ENCODE measurements at places on chromosomes 16 and 17.
A peak's percentile ranks its signal among the peaks of the same experiment; 100 is the strongest.

DNA sequence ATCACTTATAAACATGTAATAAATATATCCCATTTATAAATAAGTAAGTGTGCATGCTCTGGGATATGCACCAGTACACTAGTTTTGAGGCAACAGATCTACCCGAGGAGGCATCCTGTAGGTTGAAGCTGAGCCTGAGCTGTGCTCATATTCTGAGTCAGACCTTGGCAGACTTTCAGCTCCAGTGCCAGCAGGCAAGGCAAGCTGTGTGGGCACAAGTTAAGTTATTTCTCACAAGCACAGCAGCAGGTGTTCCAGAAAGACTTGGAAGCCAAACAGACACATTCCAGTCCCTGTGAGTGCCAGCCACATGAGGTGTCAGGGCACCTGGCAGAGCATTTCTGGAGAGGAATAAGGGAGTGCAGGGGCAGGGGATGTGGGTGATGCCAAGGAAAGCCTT, 1.3 kb upstream of the CLEC19A start:
- no peak for DNase-seq

DNA sequence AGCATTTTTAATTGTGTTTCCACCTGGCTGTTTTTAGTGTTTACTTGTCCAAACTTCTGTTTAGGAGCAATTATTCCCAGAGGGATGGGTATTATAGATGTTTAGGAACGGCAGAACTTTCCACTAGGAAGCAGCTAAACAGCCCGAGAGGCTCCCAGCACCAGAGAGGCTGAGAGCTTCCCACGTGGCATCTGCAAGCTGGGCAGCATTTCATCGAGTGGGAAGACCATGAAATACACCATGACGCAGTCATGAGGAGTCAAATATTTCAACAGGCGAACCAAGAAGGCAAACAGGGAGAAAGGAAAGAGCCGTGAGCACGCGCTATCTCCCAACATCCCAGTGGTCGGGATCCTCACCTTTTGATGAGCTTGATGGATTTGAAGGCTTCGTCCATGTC, 24.1 kb downstream of the TMEM204 start:
- no peak for DNase-seq

- DNase-seq: no peak
Observed at GRCh38 chr16:743794-744500, 3.1 kb upstream of the CIAO3 start.

- no peak for DNase-seq
Observed at GRCh38 chr17:37816950-37817349, 72.1 kb upstream of the HNF1B start.

DNA sequence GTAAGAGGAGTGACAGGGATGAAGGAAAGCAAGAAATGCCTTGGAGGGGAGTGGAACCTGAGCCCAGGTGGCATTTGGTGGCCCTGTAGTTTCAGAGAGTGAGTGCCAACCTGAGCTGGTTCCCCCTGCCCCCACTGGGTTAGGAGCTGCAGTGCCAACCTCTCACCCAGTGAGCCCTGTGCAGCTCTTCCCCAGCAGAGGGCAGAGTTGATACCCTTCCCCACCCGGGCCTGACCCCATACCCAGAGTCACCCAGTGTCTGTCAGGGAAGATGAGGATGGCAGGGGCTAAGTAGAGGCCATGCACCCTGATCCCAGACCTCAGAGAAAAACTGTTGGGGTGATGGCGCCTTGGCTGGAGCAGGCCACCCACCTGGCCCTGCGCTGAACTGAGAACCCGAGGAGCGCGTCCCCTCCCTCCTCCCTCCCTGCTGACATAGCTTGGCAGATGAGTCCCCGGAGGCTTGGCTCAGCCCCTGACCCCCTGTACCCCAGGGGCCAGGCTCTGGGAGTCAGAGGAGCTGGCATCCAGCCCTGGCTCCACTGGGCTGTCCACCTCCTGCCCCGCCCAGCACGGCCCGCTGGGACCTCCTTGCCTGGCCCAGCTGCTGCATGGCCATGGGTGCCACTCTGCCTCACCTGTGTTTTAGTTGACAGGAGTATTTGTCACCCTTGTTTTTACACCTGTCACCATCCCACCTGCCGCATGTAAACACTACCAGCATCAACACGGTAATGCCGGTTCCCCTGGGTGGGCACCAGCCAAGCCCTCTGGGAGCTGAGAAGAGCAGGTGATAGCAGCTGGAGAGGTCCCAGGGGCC, 113.9 kb downstream of the AMFR start:
- DNase-seq: no peak

GRCh38 chr17:75181110-75181509, 1.6 kb downstream of the SUMO2 start:
- DNase-seq: no peak

GRCh38 chr16:54326266-54326662, 39.7 kb upstream of the IRX3 start:
- DNase-seq: no peak

GRCh38 chr17:17886726-17887125, 49.9 kb upstream of the SREBF1 start:
- DNase-seq: no peak

GRCh38 chr17:36463916-36464764, 22.3 kb upstream of the ZNHIT3 start:
- peak; percentile 88 for DNase-seq

GRCh38 chr16:52113533-52114183, 433.3 kb downstream of the TOX3 start:
- no peak for DNase-seq

DNA sequence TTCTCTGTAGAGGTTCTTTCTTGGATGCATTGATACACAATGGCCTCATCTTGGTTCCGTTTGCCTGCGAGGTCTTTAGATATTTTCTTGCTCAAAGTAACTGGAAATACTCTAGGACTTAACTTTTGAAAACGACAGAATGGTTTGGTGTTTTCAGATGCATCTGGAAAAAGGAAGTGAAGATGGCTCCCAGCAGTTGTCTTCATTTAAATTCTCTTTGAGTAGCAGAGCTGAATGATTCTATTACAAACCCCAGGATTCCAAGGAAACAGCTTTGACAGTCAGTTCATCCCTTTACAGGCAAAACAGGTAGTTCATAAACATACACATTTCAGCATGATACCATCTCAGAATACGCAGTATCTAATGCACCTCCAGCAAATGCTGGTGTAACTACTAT, 54.8 kb downstream of the PSMD12 start:
- no peak for DNase-seq

DNA sequence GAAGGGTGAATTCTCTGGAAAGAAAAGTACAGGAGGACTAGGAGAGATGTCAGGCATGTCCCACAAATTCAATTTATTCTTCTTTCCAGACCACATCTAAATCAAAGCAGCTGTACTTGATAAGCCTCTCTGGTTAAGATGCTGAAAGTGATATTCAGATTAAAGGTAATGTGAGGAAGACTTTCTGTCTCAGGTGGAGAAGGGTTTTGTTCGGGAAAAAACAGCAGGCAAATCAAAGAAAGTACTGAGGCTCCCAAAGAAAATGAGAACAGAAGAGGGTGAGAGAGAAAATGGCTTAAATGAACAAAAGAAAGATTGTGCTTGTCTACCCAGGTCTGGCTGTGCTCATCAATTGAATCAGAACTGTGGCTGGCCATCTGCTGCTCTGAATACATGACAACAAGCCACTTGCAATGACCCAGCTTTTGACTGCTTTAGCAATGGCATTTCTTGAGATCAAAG, 55.6 kb downstream of the MMD start:
- DNase-seq: no peak

GRCh38 chr17:15321556-15322251, 19.7 kb downstream of the TEKT3 start:
- no peak for DNase-seq

DNA sequence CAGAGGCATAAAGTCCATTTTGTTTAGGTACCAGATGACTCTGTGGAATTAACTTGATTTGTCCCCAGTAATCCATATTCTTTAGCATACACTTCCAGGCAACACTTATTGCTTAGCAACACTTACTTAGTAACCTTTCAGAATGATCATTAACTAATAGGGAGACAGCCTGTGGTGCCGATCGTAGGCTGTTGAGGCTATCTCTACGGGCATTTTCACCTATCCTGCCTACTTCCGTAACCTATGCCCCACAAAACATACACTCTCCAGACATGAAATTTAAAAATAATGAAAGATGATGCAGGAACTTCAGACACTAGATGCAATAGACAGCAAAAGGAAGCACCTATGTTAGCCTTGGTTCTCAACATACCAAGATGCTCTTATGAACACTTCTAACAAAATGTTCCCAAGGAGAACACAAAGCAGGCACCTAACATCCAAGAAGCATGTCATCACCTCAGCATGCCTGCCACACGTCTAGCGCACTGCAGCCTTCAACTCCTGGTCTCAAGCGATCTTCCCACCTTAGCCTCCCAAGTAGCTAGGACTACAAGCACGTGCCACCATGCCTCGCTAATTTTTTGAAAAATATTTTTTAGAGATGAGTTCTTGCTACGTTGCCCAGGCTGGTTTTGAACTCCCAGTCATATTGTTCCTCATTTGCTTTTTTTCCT, 34.5 kb downstream of the HLF start:
- no peak for DNase-seq

GRCh38 chr17:73564843-73565242, 79.4 kb downstream of the SDK2 start:
- DNase-seq: no peak

DNA sequence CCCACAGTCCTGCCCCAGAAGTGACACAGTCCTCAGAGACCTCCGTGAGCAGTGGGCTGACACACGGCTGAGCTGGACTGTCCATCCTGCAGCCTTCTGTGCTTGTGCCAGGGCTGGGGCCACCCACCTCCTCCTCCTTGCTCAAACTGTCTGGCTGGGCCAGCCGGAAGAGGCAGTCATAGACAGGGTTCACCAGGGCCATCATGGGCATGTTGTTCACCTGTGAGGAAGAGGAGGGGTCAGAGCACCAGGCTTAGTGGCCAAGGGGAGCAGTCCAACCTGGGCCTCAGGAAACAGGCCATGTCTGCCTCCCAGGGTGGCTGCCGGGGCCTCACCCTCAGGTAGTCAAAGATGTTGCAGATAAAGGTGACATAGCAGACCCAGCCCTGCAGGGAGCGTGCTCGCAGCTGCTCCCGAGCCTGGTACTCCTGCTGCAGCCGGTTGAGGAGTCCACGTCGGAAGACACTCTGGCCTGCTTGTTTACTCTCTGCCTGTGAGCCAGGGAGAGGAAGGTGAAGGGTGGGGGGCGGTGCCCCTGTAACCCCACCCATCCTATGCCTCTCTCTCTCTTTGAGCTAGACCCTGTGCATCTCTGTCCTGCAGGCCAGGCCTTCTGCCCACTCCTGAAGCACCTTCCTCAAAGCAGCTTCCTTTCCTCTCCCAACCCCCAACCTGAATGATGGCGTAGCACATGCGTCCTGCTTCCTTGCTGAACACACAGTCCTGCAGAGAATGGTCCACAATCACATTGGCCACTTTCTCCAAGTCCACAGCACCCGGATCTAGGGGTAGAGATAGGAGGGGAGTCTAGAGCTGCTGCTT, 3.4 kb downstream of the MIF4GD start:
- peak; percentile 49 for DNase-seq

DNA sequence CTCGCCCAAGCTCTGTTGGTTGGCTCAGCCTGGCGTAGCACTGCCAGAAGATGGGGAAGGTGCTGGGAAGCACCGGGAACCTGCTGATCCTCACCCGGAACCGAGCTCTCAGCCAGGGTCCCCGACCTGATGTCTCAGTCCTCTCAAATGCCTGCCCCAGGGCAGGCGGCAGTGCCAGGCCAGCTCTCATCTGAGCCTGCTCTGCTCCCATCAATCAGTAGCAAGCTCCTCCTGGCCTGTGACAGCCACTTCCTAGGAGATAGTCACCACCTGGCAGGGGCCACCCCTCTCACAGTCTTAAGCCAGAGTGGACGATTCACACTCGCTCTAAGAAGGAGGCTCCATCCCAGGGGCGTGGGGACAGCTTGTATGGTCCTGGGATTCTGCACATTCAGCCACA, 62.0 kb downstream of the ENGASE start:
- no peak for DNase-seq

- no peak for DNase-seq
Observed at GRCh38 chr16:56357241-56357764, 68.0 kb downstream of the AMFR start.

GRCh38 chr17:5580367-5580766, 3.9 kb downstream of the NLRP1 start:
- DNase-seq: no peak

- DNase-seq: peak; percentile 21
Observed at GRCh38 chr16:25126820-25127232, 15.3 kb downstream of the LCMT1 start.

DNA sequence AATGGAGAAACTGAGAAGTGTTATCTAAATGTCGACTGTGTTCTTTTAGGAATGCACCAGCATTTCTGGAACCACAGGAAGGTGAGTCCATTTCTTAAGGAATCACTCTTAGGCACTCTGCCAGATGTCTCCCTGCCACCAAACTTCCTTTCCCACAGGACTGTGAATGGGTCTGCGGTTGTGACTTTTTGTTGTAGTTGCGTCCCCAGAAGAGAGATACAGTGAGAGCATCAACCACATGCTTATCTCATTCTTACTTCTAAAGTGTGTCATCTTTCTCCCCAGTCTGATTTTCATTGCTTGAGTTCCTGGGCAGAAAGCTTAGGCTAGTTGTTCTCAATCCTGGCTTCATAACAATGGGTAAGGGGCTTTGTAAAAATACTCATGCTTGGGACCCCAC, 13.4 kb downstream of the ITPRIPL2 start:
- no peak for DNase-seq

GRCh38 chr16:66952430-66953110, 8.5 kb upstream of the CES3 start:
- DNase-seq: no peak

DNA sequence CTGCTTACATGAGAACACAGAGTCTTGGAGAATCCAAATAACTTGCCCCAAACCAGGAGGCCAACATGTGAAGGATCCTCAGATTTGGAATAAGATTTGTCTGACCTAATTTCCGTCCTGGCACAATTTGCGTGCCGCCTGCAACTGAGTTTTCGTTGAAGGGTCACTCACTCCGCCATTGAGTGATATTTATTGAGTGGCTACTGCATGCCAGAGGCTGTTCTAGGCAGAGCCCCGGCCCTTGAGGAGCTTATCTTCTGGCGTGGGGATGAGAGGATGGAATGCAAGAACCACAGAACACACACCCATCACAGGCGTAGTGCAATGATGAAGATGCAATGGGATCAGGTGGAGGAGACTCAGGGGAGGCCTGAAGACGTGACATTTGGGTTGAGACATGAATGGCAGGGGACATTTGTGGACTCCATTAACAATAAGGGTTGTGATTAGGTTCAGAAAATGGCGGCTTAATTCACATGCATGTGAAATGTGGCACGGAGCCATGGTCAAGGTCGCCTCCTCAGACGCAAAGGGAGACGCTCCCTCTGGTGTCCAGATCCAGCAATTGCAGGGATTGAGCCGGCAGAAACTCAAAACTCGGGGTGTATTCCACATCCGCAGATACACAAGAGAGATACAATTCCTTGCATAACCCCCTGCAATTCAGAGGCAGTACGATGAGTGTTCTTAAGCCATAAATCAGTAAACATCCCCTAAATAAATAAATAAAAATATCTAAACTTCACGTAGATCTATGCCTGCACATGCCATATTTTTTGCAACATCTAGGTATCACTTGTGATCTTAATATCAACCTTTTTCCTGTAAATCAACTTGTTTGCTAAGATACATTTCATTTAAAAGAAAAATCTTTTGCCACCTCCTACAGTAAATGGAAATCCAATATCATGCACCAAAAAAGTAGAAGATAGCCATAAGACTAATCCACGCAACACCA, 57.9 kb upstream of the CACNG4 start:
- peak; percentile 73 for DNase-seq

- no peak for DNase-seq
Observed at GRCh38 chr16:26667307-26667706, 399.4 kb upstream of the C16orf82 start.

GRCh38 chr16:65666132-65666941, 544.5 kb upstream of the CDH11 start:
- DNase-seq: no peak

GRCh38 chr17:43932357-43932756, 9.9 kb downstream of the PPY start:
- DNase-seq: no peak

Measured in K562 (cell line).